K562 (cell line): ENCODE measurements at places on chromosomes 2 and 18. TPM values are rescaled to one million over a fixed set of nuclear protein-coding genes. Genes with fewer than 3 reads are reported as not detected.

The MRO gene
- not detected in 2 replicates for polyA plus RNA-seq

The POTEI gene
- polyA plus RNA-seq = 0.74 and 1.3 TPM in 2 replicates

DNA sequence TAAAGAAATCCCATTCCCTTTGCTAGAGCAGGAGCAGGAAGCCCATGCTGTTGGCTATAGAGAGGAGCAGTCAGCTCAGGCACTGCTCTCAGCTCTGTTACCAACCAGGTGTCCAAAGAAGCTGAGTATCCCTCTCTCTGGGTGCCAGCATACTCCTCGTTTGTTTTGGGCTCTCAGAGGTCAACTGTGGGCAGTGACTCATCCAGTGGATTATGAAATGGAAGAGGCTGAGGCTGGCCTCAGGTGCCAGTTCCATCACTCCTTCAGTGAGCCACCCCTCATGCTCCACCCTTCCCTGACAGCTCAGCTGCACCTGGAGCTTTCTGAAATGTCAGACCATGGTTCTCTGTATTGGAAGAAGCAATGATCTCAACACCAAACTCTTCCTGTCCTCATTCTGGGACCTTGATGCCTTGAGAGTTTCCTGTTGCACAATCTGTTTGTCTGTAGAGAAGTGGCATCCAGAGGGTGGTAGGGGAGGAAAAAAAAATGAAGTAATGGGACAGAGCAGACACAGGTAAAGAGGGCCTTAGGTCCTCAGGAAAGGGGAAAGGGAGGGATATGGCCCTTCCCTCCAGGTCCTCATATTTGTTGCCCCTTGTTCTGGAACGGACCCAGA, 31.2 kb upstream of the EN1 start:
- H3K27me3 ChIP-seq = peaks cover 15% of the 10 kb centered on the region; the same call in 1 of the 2 replicates
- no peak for DNase-seq
- H3K4me3 ChIP-seq = no peak overlapping the region

DNA sequence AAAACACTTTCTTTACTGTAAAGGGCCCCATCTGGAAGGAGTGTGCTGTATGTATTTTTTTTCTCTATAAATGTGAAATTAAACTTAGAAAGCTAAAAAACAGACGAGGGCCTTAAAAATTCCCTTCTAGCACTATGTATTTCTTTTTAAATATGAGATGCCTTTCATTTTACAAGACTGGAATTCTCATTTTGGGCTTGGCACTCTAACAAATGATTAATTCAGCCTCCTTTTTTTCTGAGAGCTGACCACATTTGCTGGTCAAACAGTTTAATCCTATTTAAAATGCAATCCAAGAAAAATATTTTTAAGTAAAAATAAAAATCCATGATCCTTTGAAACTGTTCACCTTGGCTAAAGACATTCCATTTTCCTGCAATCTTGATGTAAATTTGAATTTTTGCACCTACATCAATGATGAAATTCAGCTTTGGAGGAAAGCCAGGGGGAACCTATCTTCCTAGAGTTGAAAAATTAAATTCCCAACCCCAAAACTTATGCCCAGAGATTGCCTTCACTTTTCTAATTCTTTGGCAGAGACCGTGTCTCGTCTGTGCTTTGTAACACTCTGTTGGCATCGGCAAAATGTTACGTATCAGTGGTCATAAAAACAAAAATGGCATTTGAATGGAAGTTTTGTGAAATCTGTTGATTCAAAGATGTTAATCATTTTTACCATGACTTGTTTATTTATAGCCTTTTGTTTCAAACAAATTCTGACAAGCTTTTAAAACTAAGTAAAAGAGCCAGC, 284.5 kb downstream of the ZNF521 start:
- DNase-seq = no peak
- H3K27ac ChIP-seq = no peak overlapping the region
- H3K27me3 ChIP-seq = no peaks in the 10 kb centered on the region
- H3K4me3 ChIP-seq = no peak overlapping the region
- H3K4me1 ChIP-seq = no peaks in the 10 kb centered on the region
- no peaks in the 10 kb centered on the region for H3K36me3 ChIP-seq

- peaks cover 15% of the 10 kb centered on the region; the same call in 2 of the 3 replicates for H3K36me3 ChIP-seq
- DNase-seq = no peak
- H3K27ac ChIP-seq = no peak overlapping the region
- no peak overlapping the region for H3K4me3 ChIP-seq
- H3K4me1 ChIP-seq = no peaks in the 10 kb centered on the region; the same call in 2 of the 3 replicates
Observed at GRCh38 chr2:27306136-27306535, 2.1 kb downstream of the UCN start.
